Stimulated activated CD4-positive, alpha-beta T cell treated with anti-CD3 and anti-CD28 coated beads, TNF-alpha, amount 100 ng/mL, for 48 hours (primary cell): ENCODE measurements at places on chromosomes 3 and 15.

DNA sequence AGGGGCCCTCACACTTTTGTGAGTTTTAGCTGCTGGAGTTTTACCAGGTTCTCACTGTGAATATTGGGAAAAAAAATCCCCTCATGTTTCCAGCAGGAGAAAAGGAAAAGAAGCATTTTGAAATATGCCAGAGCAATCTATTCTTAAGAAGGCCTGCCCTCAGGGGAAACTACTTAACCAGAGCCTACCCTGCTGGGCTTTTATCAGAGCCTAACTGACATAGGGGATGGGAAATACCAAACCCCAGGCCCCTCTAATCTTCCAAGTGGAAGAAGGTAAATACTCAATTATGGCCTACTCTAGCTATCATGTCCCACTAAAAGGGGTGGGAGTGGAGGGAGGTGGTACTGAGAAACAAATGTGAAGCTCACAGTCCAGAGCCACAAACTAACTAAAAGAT lies 68.7 kb upstream of the NMNAT3 start:
- DNase-seq: no peak

GRCh38 chr3:79111375-79112052 lies 656.3 kb downstream of the ROBO1 start:
- DNase-seq: no peak

DNA sequence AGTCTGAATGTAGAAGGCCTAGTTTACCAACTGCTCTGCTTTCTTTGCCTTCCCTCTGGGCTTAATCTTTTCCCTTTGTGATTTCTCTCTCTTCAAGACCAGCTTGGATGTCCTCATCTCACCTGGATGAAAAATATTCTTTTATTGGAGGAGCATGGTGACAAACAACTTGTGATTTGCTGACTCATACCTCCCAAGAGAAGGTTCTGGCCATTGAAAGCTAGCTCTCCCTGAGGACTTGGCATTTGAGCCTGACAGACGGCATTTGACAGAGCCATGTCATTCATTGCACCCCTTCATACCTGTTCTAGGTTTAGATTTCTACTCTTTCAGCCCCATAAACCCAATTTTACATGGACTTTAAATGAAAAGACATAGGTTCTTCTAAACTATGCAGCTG lies 33.3 kb downstream of the ATG7 start:
- DNase-seq: no peak

- DNase-seq: no peak
Observed at GRCh38 chr15:51751697-51752683, 593 bp downstream of the TMOD2 start.

- no peak for DNase-seq
Observed at GRCh38 chr3:122960652-122961051, 66.9 kb downstream of the SEMA5B start.

GRCh38 chr3:88668180-88668579 lies 439.2 kb upstream of the EPHA3 start:
- no peak for DNase-seq
